NCI-H226 (cell line): ENCODE measurements at places on chromosomes 1 and 21.

DNA sequence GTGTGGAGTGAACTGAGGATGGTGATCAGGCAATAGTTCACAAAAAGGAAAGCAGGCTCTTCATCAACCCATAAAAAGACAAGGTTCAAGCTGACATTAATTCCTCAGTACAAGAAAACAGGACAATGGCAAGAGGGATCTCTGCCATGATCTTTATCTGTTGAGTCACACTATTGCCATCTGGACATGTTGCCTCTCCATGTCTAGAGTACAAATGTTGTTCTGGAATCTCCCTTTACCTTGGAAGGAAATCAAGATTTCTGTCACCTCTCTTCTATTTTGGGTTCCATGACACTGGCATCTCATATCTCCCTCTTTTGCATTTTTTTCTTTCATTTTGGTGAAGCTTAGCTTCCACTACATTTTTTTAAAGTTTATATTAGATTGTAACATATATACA, 329.1 kb downstream of the USP25 start:
- DNase-seq, result no peak

DNA sequence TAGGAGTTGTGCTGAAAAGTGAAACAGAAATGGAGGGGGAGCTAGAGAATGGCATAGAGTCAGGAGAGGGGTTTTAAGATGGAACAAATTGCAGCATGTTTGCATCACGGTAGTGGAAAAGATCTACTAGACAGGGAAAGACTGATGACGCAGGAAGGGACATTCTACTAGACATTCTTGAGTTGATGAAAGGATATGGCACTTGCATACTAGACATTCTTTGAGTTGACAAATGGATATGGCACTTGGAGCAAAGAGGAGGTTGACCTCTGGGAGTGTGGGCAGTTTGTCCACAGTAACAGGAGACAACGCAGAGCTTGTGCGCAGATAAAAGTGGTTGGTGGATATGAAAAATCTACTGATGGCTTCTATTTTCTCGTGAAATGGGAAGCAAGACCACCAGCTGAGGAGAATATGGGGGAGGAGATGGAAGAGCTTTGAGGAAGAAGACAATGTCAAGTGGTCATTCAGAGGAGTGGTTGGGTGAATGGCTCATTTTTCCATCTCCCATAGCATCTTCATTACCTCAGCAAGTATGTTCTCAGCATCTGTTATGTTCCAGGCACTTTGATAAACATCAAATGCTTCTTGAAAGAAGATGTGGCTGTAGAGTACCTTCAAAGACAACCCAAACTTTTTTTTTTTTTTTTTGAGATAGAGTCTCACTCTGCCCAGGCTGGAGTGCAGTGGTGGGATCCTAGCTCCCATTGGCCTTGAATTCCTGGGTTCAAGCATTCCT, 2.4 kb upstream of the CTPS1 start:
- no peak for DNase-seq

GRCh38 chr21:20016435-20017005, 981.7 kb upstream of the NCAM2 start:
- DNase-seq, result no peak

DNA sequence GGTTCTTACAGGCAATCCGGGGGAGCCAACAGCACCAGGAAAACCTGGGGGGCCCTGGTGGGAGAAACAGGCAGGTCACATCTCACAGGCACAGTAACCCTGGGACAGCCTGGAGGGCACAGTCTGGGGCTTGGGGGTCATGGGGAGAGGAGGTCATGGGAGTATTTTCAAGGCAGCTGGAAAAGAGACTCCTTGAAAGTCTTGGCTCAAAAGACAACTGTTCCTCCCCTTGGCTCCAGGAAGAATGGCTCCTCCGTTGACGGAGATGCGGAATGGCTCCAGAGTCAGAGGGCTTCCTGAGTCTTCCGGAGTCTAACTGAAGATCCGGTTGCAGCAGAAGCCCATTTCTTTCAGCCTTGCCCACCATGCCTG, 25.9 kb upstream of the PEF1 start:
- DNase-seq, result no peak

GRCh38 chr1:224736619-224737352, 120.7 kb downstream of the CNIH3 start:
- no peak for DNase-seq

GRCh38 chr1:22386774-22387173, 64.9 kb upstream of the ZBTB40 start:
- no peak for DNase-seq

DNA sequence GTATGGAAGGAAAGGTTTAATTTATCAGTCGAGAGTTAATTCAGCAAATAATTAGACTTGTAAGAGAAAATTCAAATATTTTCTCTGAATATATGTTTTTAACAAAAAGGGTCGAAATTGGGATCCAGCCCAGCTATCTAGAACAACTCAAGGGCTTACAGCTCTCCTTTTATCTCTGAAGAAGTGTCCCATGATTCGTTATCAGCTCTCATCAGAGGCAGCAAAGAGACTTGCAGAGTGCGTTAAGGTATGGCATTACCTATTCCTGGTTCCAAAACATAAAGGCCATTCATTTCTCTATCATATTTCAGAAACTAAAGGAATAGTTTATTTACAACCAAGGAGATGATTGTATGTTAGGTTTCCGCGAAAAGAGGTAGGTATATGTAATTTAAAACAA, 9.4 kb downstream of the VPS45 start:
- no peak for DNase-seq

DNA sequence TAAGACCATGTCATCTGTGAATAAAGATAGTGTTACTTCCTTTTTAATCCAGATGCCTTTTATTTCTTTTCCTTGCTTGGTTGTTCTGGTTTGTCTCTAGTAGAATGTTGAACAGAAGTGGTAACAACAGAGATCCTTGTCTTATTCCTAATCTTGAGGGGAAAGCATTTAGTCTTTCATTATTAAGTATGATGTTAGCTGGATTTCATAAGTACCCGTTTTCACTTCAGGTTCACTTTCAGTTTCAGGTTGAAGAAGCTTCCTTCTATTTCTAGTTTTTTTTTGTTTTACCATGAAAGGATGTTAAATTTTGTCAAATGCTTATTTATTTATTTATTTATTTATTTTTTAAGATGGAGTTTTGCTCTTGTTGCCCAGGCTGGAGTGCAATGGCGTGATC, 22.3 kb upstream of the AGPAT3 start:
- no peak for DNase-seq

- no peak for DNase-seq
Measured at GRCh38 chr1:203631349-203631748, 4.7 kb downstream of the ATP2B4 start.

DNA sequence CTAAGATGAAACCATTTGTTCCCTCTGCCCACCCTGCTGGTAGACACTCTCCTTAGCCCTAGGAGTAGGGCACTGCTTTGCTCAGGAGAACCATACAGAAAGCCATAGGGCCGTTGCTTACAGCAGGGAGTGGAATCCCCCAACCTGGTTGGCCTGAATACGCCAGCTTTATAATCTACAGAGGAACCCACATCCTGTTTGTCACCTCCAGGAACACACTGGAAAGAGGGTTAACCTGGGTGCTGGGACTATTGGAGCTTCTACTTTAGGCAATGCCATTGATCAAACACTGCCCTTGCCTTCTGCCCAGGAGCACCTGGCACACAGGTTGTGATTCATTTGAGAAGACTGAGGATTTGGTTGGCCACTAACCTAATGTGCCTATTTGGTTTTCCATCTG, 124.8 kb downstream of the TNR start:
- no peak for DNase-seq

DNA sequence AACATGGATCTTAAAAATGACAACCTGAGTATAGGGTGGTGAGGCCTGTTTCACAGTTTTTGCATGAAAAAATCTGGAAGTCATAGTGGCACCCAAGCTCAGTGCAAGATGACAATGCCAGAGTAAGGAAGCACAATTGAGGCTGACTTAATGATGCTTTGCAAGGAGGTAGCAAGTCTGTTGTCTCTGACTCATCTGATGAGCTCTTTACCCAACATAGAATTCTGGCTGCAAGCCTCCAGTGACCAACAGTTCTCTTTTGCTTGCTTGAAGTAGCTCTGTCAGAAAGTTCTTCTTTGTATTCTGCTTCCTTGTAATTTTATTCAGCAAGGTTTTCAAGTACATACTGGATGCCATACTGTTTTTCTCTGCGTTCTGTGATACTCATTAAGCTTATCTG, 117.1 kb downstream of the FOXD2 start:
- peak; percentile 20 for DNase-seq

DNA sequence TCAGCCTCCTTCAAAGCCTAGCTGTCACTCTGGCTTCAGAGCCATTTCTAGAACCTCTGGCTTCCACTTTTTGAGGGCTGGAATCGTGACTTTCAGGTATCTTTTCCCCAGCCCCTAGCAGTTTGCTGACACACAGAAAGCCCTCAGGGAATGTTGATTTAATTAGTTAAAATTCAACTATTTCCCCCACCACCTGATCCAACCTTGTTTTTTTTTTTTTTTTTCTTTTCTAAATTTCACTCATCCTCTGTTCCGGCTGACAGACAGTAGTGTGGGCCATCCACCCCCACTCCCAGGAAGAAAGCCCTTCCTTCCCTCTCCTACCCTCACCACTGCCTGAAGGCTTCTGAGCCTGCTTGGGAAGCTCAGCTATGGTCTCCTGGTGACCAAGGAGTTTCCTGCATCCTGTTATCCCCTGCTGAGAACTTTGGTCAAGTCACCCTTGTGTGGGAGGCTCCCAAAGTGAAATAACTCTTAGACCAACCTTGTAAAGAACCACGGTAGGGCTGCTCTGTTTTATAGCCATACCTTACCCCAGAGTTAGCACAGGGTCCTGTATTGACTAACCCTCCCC, 29.4 kb downstream of the KCNJ6 start:
- no peak for DNase-seq

GRCh38 chr1:28591708-28592320, at the start of gene RAB42:
RAB42 (plus strand) TSS chr1:28592265; CDS start chr1:28592512, 247 bp downstream.
- no peak for DNase-seq

DNA sequence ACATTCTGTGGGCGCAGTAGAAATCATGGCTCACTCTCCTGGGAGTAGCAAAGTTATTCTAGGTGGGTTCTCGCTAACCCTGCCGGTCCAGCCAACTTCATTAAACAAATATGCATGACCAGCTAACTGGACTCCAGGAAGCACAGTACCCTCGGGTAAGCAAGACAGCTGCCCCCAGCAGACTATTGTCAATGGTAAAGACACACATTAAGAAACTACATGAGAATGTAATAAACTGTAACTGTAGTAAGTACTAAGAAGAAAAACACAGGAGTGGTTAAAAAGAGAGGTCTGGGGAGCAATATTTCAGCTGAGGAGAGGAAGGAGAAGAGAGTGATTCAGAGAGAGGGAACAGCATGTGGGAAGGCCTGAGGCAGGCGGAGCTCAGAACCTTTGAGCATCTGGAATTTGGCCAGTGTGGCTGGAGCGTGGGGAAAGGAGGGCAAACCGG, 7.4 kb downstream of the SLC2A5 start:
- DNase-seq, result no peak

- DNase-seq, result no peak
Measured at GRCh38 chr1:41574842-41575241, 90.4 kb upstream of the EDN2 start.

GRCh38 chr1:65955503-65955902, 162.8 kb downstream of the PDE4B start:
- DNase-seq, result no peak

GRCh38 chr21:45982758-45983648, 1.4 kb downstream of the COL6A1 start:
- DNase-seq, result no peak

GRCh38 chr21:37380349-37381323, 14.1 kb downstream of the DYRK1A start:
- DNase-seq, result no peak

- no peak for DNase-seq
Measured at GRCh38 chr21:43825242-43825935, 36.0 kb downstream of the RRP1 start.

DNA sequence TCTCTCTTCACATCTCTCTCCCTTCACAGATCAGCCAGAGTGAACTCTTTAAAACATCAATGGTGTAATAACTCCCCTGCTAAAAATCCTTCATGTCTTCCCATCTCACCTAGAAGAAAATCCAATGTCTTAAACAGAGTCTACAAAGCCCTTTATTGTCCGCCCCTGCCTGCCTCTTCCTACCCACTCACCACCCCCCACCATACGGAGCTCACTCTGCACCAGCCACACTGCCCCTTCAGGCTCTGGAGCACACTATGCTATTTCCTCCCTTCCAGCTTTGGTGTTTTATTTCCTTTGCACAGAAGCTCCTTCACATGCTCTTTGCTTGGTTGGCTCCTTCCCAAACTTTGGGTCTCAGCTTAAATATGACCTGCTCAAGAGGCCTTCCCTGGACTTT, 10.2 kb downstream of the CAMK1G start:
- DNase-seq, result no peak

- no peak for DNase-seq
Measured at GRCh38 chr1:232624546-232625281, 5.2 kb downstream of the SIPA1L2 start.

DNA sequence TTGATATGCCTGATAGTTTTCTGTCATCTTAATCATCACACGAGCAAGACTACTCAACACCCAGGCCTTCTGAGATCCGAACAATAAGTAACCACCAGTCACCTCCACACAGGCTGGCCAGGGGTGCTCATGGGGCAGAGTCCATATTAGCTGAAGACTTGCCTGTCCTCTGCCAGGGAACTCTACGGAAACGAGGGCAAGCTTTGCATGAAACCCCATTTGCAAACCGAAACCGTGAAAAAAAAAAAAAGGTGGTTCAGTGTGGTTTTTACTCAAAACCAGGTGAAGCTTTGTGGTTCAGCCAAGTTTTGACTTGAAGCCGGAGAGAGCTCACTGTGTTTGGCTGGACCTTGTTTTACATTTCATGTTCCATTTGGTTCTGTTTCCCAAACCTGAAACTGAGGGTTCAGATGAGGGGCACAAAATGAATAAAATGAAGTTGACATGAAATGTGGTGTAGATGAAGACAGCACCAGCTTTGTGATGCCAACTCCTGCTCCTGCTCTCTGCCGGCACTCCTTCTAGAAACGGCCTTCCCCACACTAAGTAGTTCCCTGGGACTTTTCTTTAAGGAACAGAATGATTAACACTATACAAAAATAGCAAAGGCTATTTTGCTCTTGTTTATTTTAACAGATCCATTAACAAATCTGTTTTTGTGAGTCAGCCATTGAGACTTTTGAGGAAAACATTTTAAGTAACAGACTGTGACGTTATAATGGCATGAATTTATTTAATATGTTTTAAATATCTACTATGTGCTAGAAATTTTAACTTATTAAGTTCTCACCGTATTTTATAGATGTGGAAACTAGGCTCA, 74.7 kb downstream of the RUNX1 start:
- no peak for DNase-seq

GRCh38 chr1:210328032-210328745, 513 bp upstream of the HHAT start:
- no peak for DNase-seq

- peak; percentile 38 for DNase-seq
Measured at GRCh38 chr1:106224426-106224825, 832.0 kb upstream of the PRMT6 start.

GRCh38 chr1:55064071-55064581, 24.8 kb downstream of the PCSK9 start:
- DNase-seq, result peak; percentile 85

GRCh38 chr1:110916669-110917306, 43.8 kb downstream of the CD53 start:
- DNase-seq, result peak; percentile 59
